ENCODE measurements at places on chromosomes 1 and 21. TPM values are rescaled to one million over a fixed set of nuclear protein-coding genes. Genes with fewer than 3 reads are reported as not detected.

- peaks cover 4% of the 10 kb centered on the region for H3K4me1 ChIP-seq
- H3K4me3 ChIP-seq = no peak overlapping the region
- H3K27ac ChIP-seq = no peak overlapping the region
- H3K36me3 ChIP-seq = no peaks in the 10 kb centered on the region
- DNase-seq = no peak
- H3K27me3 ChIP-seq = no peaks in the 10 kb centered on the region
Observed at GRCh38 chr1:223478606-223479005, 85.4 kb downstream of the CCDC185 start.

DNA sequence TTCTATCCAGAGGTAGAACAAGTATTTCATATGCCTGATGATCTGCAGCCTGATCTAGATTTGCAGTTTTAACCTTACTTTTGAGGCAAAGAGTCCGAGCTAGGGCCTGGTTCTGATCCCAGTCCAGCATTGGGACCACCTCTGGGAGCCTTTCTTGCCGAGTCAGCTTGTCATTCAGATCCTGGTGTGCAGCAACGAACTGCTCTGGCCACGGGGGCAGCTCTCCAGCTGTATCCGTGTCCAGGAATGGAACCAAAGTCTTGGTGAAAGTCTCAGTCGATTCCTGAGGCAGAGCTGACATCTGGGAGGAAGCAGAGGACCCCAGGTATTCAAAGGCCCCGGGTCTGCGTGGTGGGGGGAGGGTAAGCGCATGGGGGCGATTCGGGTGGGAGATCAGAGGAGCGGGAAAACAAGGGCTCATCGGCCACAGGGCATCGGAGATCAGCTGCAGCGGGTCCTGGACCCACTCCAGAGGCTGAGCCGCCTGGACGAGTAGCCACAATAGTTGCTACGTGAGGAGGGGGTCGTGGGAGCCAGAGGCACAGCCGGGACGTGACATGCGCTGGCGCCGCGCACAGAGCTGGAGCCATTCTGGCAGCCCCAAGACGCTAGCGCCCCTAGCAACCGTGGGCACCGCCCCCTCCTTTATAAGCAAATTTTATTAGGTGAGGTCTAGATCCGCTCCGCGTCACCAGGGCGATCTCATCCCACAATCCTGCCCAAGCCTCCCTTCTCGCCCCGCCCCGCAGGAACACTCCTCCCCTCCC lies 32.4 kb upstream of the BSDC1 start:
- peaks cover 38% of the 10 kb centered on the region for H3K27me3 ChIP-seq
- DNase-seq = no peak
- H3K4me3 ChIP-seq = peak overlapping the region; percentile 23

- H3K4me3 ChIP-seq = no peak overlapping the region
- peak overlapping the region; percentile 42 for H3K27ac ChIP-seq
- peak; percentile 69 for DNase-seq
- H3K27me3 ChIP-seq = peaks cover 74% of the 10 kb centered on the region
Observed at GRCh38 chr1:156625436-156626078, 6.3 kb downstream of the HAPLN2 start.

DNA sequence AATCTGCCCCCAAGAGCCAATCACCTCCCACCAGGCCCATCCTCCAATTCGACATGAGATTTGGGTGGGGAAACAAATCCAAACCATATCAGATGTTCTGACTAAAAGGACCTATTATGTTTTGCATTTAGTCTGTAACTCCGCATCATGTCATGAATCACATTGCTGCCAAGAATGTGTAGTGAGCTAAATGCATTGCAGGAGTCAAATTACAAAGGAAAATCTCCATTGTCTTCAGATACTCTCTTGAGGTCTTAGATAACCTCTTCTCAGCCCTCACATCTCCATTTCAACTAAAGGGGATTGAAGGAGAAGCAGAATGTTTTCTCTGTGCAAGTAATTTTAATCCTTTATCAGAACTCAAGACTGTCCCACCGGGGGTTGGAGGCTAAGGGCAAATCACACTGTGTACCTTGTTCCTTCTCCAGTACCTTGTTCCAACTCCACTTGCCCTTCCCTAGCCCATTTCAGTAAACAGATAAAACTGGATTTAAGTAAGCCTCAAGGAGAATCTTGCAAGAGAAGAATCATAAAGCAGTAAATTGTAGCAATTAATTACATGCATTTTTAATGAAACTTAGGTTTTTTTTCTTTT lies 34.1 kb downstream of the EXTL2 start:
- DNase-seq = no peak
- no peaks in the 10 kb centered on the region for H3K27me3 ChIP-seq
- H3K4me1 ChIP-seq = no peaks in the 10 kb centered on the region

DNA sequence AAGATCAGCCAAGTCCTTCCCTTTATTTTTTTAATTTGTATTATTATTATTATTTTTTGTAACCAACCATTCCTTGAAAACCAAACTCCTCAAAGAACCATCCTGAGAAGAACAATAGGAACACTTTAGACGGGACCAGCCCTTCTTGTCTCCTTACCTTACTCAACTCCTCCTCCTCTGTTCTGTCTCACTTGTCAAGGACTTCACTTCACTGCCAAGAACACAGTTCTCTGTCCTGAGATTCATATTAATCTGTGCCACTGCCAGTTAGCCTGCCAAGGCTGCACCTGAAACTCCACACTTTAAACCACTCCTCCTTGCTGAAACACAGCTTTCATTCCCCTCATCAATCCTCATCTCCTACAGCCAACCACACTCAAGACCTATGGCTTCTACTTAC lies 73.8 kb upstream of the ATP1A1 start:
- no peaks in the 10 kb centered on the region for H3K27me3 ChIP-seq
- no peaks in the 10 kb centered on the region for H3K36me3 ChIP-seq
- H3K4me1 ChIP-seq = no peaks in the 10 kb centered on the region
- H3K4me3 ChIP-seq = no peak overlapping the region

DNA sequence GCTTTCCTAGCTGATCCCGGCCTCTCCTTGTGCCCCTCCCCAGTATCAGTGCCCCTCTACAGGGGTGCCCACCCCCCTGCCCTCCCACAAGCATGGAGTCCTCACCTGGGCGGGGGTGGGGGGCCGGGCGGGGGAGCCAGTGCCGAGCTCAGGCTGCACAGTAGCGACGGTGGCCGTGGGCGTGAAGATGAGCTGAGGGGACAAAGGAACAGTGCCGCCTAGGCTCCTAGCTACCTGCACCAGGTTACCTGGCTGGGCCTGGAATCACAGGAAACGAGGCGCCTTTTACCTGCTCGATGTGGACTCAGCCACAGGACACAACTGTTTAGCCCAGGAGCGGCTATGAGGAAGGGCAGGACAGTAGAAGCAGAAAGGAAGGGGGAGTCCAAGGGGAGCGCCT lies 47.5 kb upstream of the A3GALT2 start:
- H3K36me3 ChIP-seq = no peaks in the 10 kb centered on the region
- H3K4me1 ChIP-seq = peaks cover 19% of the 10 kb centered on the region
- H3K27ac ChIP-seq = no peak overlapping the region
- no peak for DNase-seq
- H3K4me3 ChIP-seq = no peak overlapping the region
- no peaks in the 10 kb centered on the region for H3K27me3 ChIP-seq

GRCh38 chr1:247286134-247286670 lies 30.3 kb downstream of the VN1R5 start:
- no peaks in the 10 kb centered on the region for H3K27me3 ChIP-seq
- no peak overlapping the region for H3K4me3 ChIP-seq
- H3K36me3 ChIP-seq = no peaks in the 10 kb centered on the region
- H3K27ac ChIP-seq = no peak overlapping the region

- H3K27me3 ChIP-seq = no peaks in the 10 kb centered on the region
- DNase-seq = no peak
- peaks cover 14% of the 10 kb centered on the region for H3K36me3 ChIP-seq
- no peak overlapping the region for H3K4me3 ChIP-seq
- peaks cover 12% of the 10 kb centered on the region for H3K4me1 ChIP-seq
Observed at GRCh38 chr1:108193333-108193732, 6.8 kb downstream of the SLC25A24 start.

GRCh38 chr1:198259333-198260074 lies 102.7 kb downstream of the NEK7 start:
- no peak overlapping the region for H3K27ac ChIP-seq
- no peak overlapping the region for H3K4me3 ChIP-seq
- no peak for DNase-seq

DNA sequence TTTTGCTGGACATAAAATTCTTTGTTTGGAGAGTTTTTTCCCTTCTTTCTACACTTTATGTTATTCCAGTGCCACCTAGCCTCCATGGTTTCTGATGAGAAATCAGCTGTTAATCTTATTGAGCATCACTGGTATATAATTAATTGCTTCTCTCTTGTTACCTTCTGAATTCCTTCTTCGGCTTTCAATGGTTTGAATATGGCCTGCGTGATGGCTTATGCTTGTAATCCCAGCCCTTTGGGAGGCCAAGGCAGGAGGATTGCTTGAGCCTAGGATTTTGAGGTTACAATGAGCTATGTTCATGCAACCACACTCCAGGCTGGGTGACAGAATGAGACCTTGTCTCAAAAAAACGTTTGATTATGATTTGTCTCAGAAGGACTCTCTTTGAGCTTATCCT lies 13.0 kb upstream of the CNIH4 start:
- no peak overlapping the region for H3K4me3 ChIP-seq
- H3K4me1 ChIP-seq = peaks cover 7% of the 10 kb centered on the region
- H3K27ac ChIP-seq = no peak overlapping the region
- no peaks in the 10 kb centered on the region for H3K36me3 ChIP-seq
- no peak for DNase-seq

GRCh38 chr1:178733972-178734371 lies 8.9 kb downstream of the RALGPS2 start:
- no peaks in the 10 kb centered on the region for H3K4me1 ChIP-seq
- DNase-seq = no peak
- no peak overlapping the region for H3K27ac ChIP-seq
- H3K4me3 ChIP-seq = no peak overlapping the region

DNA sequence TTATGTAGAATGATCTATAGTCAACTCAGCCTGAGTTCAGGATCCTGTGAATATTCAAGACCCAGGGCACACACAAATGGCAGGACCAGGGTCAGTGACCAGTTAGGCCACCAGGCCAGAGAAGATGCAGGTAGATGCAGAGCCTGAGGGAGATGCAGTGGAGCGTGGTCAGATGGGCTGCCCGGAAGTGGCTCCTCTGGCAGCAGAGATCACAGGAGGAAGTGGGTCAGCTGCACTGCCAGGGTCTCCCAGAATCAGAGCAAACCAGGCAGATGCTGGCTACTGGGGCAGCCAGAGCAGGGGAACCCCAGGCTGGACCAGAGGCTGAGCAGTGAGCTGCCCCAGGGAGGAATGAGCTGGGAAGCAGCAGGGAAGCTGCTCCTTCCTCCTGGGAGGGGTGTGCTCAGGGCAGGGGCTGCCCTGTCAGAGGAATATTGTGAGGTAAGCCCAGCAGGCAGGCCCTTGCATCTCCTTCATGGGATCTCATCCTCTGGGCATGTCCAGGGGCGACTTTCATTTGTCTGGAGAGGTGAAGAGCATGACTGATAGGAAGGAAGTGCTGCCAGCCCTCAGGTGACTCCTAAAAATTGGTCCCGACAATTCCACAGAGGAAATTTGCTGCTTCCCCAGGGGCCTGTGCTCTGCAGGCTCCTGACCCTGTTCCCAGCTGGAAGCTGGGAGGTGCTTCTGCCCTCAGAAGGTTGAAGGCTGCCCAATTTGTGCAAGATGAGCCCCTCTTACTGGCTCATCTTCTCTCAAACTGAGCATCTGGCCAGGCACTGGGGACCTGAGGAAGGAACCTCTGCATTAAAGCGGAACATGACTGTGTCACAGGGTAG lies 49.3 kb downstream of the STUM start:
- peaks cover 5% of the 10 kb centered on the region for H3K4me1 ChIP-seq
- H3K27me3 ChIP-seq = no peaks in the 10 kb centered on the region
- no peak overlapping the region for H3K4me3 ChIP-seq
- H3K27ac ChIP-seq = no peak overlapping the region
- peak; percentile 47 for DNase-seq

DNA sequence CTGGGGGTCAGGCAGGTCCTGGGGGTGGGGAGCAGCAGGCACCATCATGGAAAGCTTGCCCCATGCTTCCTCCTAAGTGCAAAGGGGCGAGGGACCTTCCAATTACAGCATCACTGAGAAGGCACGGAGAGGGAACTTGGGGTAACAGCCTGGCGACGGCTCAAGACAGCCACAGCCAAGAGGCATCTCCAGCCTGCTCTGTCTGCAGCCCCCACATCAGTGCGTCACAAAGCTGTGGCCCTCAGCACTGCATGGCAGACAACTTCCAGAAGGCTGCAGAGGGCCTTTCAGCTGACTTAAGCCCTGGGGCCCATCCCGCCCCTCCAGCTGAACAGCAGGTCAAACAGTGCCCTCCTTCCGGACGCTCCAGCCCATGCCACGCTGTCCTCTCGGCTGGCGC lies 13.2 kb upstream of the GPR153 start:
- H3K27ac ChIP-seq = no peak overlapping the region
- no peak overlapping the region for H3K4me3 ChIP-seq
- DNase-seq = no peak
- H3K27me3 ChIP-seq = no peaks in the 10 kb centered on the region
- no peaks in the 10 kb centered on the region for H3K36me3 ChIP-seq
- H3K4me1 ChIP-seq = no peaks in the 10 kb centered on the region

GRCh38 chr1:63651161-63651701 lies 58.0 kb downstream of the PGM1 start:
- H3K27me3 ChIP-seq = no peaks in the 10 kb centered on the region
- no peak overlapping the region for H3K4me3 ChIP-seq
- DNase-seq = no peak
- H3K36me3 ChIP-seq = peaks cover 48% of the 10 kb centered on the region
- H3K4me1 ChIP-seq = no peaks in the 10 kb centered on the region

DNA sequence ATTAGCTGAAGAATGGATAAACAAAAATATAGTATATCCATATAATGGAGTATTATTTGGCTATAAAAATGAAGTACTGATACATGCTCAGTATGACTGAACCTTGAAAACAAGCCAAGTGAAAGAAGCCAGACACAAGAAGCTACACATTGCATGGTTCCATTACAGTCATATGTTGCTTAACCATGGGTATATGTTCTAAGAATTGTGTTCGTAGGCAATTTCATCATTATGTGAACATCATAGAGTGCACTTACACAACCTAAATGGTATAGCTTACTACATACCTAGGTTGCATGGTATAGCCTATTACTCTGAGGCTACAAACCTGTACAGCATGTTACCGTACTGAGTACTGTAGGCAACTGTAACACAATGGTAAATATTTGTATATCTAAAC lies 28.6 kb upstream of the FCAMR start:
- H3K4me1 ChIP-seq = peaks cover 3% of the 10 kb centered on the region
- no peak for DNase-seq
- no peaks in the 10 kb centered on the region for H3K36me3 ChIP-seq
- no peaks in the 10 kb centered on the region for H3K27me3 ChIP-seq
- no peak overlapping the region for H3K4me3 ChIP-seq

DNA sequence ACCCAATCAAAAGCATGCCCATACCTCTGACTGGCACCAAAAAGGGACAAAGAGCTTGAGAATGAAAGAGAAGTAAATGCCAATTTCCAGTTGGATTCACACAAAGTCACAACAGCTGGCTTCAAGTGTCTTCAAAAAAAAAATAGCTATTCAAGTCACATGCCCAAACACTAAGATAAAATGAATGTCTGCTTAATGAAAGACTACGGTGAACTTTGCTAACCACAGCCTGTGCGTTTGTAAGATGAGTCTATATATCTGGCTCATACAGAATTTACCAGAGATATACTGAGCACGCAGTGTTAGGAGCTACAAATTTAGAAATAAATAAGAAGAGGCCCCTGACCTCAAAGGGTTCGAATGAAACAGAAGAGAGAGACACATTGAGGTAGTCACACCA lies 73.2 kb downstream of the DAB1 start:
- H3K4me3 ChIP-seq = no peak overlapping the region
- no peak overlapping the region for H3K27ac ChIP-seq
- DNase-seq = no peak
- H3K27me3 ChIP-seq = no peaks in the 10 kb centered on the region
- H3K4me1 ChIP-seq = no peaks in the 10 kb centered on the region

The GPR3 gene
- total RNA-seq = 0.90 TPM

The UBL4B gene
- not detected for total RNA-seq

The S100A13 gene
- total RNA-seq = 76.1 TPM

The CD1E gene
- total RNA-seq = 3.8 TPM
